ENCODE measurements at places on chromosomes 13 and 19.

GRCh38 chr13:43608400-43609137 lies 178.2 kb downstream of the ENOX1 start:
- DNase-seq = no peak

GRCh38 chr19:21580101-21580500 lies 74.7 kb downstream of the ZNF429 start:
- DNase-seq = no peak

DNA sequence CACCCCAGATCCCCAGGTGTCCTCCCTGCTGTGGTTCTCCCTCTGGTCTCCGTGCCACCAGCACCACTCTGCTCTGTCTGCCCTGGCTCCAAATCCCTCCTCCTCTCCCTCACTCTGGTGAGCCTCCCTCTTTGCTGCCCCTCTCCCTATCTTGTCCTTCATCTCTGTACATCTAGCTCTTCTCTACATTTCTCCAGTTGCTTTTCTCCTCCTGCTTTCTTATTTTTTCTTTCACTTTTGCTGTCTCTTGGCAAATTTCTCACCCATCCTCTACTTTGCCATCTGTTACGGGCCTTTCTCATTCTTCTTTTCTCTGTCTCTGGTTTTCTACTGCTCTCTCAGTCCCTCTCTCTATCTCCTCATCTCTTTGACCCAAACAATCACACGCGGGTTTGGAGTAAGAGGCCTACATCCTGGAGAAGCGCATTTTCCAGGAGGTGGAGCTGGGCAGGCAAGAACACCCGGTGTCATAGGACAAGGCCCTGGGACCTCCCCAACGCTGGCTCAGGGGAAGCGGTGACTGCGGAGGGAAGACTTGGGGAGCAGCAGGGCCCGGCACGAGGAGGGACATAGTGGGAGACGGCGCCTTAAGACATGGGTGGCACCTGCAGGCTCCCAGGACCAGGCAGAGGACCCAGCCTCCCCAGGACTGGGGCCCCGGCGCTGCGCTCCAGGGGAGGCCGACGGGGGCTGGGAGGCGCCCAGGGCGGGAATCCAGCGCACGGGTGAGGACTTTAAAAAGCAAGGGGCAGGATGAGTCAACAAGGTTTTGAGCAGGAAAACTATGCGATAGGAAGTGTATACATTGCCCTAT lies 9.9 kb downstream of the ZNF611 start:
- DNase-seq = no peak

DNA sequence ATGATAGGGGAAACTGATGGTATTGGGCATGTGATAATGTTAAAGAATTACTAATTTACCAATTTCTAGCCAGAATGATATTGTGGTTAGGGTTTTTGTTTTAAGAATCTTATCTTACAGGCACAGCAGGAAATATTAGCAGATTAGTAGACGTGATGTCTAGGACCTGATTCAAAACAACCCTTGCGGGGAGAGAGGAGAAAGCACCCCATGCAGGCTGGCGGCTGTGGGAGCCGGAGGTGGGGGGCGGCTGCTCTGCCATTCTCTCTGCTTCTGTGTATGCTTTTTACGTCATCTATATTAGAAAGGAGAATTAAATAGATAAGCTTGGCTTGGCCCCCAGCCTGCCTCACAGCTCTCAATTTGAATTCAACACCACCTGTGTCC lies 41.5 kb downstream of the MLLT1 start:
- DNase-seq = no peak

DNA sequence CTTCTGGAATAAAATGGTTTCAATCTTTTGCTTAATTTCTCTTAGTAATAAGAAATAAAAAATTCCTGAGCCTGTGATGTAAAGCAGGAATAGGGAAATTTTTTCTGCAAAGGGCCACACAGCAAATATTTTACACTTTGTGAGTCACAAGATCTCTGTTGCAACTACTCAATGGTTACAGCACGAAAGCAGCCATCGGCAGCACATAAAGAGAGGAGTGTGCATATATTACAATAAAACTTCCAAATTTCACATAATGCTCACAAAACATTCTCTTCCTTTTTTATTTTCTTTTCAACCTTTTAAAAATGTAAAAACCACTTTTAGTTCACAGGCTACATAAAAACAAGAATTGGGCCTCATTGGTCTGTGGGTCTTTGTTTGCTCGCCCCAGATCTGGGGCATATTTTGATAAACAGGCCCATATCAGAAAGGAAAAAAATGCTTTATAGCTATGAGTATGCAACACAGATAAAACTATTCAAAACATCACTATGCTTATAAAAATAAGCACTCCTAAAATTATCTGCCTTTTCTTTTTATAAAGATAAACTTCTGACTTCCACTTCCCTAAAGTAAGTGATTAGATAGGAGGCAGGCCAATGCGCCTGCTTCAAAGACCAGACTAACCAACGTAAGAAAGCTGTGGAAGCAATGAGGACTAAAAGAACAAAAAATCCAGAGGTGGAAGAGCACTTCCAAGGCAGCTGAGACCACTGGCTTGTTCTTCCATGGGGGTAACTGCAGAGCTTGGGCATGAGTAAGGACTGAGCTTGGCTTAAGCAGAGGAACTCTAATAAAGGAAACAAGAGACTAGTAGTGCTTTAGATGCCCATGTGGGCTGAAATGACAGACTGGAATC lies 26.5 kb downstream of the MYCBP2 start:
- no peak for DNase-seq

DNA sequence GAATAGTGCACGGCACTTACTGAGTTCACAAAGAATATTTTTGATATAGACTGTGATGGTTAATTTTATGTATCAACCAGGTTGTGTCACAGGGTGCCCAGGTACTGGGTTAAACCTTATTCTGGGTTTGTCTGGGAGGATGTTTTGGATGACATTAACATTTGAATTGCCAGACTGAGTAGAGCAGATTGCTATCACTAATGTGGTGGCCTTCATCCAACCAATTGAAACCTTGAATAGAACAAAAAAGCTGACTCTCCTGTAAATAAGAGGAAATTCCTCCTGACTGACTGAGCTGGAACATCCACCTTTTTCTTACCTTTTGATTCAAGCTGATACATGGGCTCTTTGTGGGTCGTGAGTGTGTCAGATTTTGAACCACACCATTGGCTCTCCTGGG lies 1424.4 kb upstream of the MIR17HG start:
- no peak for DNase-seq

- no peak for DNase-seq
Observed at GRCh38 chr13:85853901-85854663, 54.9 kb upstream of the SLITRK6 start.

DNA sequence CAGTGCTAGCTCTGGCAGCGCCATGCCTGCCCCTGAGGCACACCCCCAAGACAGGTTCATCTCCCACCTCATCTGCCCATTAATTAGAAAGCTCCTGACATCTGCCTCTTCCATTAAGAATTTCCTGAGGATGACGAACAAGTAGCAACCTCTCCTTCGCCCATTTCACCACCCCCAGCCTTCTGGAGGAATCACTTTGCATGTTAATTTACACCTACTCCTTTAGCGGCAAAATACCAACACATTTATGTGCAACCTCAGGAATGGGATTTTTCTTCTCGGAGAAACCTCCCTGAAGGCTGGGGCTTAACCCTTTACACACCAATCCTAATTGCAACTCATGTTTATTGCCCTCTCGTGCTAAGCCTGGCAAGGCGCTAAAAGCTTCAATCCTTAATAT lies 13.8 kb downstream of the SLC7A1 start:
- DNase-seq = no peak

DNA sequence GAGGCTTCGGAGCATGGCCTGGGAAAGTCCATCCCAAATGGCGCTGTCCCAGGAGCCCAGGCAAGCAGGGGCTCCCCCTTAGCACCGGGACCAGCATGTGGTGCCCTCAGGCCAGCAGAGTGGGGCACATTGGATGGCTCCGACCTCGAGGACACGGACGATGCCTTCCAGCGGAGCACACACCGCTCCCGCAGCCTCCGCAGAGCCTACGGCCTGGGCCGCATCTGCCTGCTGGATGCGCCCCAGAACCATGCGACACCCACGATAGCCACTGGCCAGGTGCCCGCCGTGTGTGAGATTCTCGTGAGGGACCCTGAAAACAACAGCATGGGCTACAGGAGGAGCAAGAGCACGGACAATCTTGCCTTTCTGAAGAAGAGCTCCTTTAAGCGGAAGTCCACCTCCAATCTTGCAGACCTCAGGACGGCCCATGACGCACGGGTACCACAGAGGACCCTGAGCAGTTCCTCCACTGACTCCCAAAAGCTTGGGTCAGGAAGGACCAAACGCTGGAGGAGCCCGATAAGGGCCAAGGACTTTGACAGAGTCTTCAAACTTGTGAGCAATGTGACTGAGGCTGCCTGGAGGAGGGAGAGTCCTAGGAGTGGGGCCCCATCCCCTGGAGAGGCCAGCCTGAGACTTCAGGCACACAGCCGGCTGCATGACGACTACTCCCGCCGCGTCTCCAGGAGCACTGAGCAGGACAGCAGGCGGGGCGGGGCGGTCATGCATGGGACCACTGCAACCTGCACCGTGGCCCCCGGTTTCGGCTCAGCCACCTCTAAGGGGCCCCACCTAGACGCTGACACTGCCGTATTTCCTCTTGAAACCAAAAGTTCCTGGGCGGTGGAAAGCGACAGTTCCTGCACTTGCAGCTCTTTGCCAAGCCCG lies 63.1 kb downstream of the SPATA13 start:
- no peak for DNase-seq

DNA sequence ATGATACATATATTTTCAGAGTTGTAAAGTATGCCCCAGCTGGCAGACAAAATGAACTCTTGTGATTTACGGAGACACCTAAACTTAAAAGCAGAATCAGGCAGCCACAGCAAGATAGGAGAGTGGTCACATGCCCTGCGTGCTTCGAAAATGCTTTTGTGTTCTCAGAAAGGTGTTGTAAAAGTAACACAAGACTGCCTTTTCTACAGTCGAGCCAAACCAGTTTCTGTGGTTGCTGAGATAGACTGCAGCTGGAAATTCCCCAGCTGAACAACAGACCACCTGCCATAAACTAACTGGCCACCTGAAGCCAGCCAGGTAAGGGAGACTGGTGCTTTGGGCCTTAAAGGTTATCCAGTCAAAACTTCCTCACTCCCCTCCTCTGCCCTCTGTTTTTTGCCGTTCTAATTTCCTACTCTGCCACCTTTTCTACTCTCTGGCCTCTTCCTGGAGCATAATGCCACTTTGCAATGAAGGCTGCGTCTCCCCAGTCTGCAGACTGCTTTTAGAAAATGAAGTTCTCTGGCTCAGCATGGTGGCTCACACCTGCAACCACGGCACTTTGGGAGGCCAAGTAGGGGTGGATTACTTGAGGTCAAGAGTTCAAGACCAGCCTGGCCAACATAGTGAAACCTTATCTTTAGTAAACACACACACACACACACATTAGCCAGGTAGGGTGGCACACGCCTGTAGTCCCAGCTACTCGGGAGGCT lies 381.2 kb upstream of the SLITRK1 start:
- DNase-seq = no peak

GRCh38 chr13:42076309-42076713 lies 27.9 kb downstream of the DGKH start:
- no peak for DNase-seq

DNA sequence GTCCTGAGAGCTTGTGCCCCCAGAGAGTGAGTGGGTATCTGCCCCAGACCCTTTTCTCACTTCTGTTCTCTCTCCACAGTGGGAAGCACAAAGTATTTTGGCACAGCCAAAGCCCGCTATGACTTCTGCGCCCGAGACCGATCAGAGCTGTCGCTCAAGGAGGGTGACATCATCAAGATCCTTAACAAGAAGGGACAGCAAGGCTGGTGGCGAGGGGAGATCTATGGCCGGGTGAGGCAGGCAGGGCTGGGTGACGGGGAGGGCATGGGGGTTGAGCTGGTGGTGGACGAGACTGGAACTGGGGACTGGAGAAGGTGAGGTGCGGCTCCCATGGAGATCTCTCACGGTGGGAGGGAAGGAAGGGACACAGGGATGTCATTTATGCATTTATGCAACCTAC lies 33.5 kb upstream of the ADGRE1 start:
- no peak for DNase-seq

GRCh38 chr19:34431681-34432402 lies 3.7 kb downstream of the UBA2 start:
- no peak for DNase-seq
